ENCODE measurements at places on chromosomes 12 and 14.

DNA sequence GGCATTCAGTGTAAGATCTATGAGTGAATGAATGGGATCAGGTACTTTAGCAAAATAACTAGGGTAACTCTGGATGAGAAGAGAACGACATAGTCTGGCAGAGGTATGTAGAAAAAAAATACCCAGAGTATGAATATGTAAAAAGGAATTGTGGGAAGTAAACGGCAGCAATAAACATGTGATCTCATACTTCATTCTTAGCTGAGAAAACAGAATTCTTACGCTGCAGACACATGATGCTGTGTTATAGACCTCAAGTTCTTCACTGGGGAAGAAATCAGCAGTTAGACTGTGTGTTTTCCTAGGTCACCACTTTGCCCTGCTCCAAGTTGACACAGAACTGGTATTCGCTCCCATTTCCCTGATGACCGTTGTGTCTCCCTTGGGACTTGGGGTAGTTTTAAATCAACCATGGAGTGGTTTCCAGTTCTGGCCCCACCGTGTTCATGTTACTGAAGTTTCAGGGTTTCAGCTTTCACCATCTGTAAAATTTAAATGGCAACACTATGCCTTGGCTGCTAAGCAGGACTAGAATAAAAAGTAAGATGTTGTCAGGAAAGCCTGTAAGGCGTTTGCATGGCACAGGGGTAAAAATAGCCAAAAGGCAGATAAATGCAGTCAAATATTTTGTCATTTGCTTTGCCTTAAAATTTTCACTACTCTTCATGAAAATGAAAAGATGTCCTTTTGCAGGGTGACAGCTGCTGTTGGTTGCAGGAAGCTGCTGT, 223.7 kb downstream of the PELI2 start:
- DNase-seq = peak; percentile 19

DNA sequence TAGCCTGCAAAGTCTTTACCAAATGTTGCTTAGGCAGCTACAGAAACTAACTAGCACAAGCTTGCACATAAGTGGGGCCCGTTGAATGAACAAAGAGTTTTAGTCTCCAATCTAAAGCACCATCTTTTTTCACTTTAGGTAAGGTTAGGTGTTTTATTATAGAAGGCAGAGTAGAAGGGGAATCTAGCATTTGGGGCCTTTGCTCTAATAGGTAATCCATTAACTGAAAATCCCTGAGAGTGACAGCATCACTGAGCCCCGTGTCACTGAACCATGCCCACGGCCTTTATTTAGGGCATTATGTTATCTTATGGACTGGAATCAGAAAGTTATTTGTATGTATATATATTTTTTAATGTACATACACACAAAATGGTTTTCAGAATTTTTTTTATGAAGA, 25.1 kb downstream of the CPNE8 start:
- DNase-seq = no peak

GRCh38 chr14:88492272-88493089, 62.3 kb downstream of the PTPN21 start:
- peak; percentile 41 for DNase-seq

DNA sequence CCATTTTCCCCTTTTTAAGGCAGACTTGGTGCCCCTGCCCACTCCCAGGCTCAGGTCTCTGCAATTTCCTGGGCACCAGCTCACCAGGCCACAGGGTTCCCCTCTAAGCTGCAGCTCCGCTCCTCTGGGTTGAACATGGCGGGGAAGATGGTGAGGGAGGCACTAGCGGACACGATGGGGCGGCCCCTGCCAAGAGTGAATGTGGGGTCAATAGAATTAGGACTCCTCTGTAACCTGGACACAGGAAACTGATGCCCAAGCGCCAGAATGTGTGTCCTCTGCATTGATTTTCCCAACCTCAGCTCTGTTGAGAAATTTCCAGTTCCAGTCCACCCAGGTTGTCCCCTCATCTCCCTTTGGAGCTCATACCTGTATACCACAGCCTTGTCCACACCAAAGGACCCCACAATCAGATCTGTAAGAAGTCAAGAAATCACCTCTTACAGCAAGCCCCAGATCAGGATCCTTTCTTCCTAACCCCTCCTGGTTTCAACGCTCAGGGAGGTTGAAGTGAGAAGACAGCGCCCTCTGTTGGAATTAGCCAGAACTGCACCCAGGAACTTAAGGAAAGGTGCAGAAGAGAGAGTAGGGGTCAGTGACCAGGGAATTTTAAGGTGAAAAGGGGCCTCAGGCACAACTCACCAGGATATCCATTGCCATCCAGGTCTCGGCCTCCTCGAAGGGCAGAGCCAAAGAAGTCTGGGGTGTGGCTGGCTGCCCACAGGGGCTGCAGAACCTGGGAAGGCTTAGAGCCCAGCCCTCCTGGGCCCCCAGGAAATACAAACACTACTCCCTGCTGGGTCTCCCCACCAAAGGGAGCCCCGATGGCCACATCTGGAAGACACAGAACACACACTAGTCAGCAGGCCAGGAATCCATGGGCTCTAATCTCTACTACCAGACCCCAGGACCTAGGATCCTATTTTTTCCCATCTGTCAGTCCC, 14.7 kb downstream of the ITGA5 start:
- no peak for DNase-seq

DNA sequence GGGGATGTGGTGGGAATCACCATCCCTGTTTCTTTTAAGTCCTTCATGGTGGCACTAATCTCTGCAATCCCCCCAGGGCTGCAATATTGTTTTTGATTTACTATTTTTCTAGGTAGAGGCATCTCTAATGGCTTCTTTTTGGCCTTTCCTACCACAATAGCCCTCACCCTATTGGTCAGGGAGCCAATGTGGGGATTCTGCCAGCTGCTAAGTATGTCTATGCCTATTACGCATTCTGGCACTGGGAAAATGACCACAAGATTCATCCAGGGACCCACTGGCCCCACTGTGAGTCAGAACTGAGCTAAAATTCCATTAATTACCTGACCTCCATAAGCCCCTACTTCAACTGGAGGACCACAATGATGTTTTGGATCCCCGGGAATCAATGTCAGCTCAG, 15.9 kb upstream of the GLIPR1L2 start:
- DNase-seq = no peak

DNA sequence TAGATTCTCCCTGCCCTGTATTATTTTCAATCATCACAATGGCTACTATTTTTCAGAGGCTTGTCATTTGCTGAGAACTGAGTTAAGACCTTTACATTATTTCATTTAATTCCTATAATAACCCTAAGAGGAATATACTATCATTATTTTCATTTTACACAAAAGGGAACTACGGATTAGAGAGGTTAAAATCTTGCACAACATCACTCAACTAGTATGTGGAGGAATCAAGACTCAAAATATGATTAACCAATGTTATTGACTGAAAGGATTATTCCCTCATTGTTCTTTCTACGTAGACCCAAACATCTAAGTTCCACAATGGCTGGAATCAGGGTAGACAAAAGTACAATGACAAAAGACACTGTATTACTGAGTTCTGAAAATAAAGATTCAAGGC, 45.0 kb downstream of the GPR65 start:
- no peak for DNase-seq

DNA sequence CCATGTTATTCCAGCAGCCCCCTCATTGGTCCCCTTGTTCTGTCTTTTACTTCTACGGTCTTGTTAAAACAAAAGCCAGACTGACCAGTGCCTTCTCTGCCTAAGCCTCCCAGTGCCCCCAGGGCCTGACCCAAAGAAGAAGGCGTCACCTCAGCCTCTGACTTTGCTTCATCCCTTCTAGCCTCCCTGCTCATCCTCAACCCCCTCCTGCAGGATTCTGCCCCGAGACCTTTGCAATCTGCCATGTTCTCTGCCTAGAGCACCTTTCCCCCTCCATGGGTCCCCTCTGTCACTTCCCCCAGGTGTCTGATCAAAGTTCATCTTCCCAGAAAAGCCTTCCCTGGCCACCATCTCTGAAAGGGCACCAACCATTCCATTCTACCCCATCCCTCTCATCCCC, 7.9 kb upstream of the RBM19 start:
- DNase-seq = no peak

- DNase-seq = no peak
Observed at GRCh38 chr12:108565976-108566375, 3.6 kb downstream of the ISCU start.
